ENCODE measurements at places on chromosomes 5 and 9. TPM values are rescaled to one million over a fixed set of nuclear protein-coding genes. Genes with fewer than 3 reads are reported as not detected.

DNA sequence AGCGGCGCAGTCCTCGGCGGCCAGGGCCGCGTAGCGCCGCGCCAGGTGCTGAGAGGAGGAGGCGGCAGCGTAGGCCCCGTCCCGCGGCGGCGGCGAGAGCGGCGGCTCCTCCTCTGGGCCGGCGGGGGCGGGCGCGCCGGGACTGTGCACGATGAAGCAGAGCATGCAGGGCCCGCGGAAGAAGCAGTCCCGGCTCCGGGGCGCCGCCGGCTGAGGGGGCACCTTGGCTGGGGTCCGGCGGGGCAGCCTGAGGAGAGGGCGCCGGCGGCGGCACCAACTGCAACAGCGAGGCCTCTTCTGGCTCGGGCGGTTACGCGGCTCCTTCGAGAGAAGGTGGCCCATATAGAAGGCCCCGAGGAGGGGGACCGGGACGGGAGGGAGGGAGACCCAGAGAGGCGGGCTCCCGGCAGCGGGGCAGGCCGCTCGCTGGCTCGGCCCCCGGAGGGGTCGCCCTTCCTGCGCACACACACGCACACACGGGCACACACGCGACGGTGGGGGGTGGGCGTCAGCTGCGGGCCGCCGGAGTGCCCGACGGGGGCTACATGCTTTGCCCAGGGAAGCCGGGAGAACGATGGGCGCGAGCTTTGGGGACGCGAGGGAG is 446 bp downstream of the FBXL17 start:
- peak overlapping the region; percentile 90 for H3K4me3 ChIP-seq
- H3K27me3 ChIP-seq: no peaks in the 10 kb centered on the region
- H3K4me1 ChIP-seq: peaks cover 17% of the 10 kb centered on the region

GRCh38 chr5:152246401-152246800 is 158.7 kb downstream of the NMUR2 start:
- H3K4me3 ChIP-seq: no peak overlapping the region
- no peaks in the 10 kb centered on the region for H3K36me3 ChIP-seq
- no peak overlapping the region for H3K27ac ChIP-seq
- H3K27me3 ChIP-seq: no peaks in the 10 kb centered on the region

- peak overlapping the region; percentile 93 for H3K27ac ChIP-seq
- DNase-seq: no peak
Measured at GRCh38 chr9:137459601-137460362, 648 bp upstream of the NSMF start.

DNA sequence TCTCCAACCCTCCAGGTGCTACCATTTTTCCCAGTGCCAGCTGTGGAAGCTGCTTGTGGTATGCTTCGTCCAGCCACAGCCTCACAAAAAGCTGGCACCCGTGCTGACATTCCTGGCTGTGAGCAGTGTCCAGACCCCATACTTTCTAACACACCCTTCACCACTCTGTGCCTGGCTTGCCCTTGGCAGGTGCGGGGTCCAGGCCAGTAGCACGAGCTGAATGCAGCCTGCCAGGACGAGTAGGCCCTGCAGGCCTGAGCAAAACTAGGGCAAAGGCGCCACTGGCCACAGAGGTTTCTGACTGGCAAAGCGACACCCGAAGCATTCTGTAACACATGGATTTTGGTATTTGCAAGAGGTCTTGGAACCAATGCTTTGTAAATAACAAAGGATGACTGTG is 26.0 kb upstream of the GHR start:
- DNase-seq: no peak
- no peaks in the 10 kb centered on the region for H3K36me3 ChIP-seq
- no peak overlapping the region for H3K4me3 ChIP-seq
- no peaks in the 10 kb centered on the region for H3K27me3 ChIP-seq

DNA sequence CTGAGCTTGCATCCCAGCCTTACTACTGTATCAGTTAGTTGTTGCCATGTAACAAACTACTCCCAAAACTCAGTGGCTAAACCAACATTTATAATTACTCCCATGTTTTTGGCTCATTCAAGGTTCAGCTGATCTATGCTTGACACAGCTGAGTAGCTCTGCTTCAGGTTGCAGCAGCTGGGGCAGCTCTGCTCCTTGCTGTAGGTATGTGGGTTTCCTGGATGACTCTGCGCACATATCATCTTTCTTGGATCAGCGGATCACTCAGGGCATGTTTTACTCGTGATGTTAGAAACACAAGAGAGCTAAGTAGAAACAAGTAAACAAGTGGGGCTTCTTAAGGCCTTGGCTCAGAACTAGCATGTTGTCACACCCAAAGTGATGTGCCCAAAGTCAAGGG is 15.1 kb downstream of the TEK start:
- H3K27ac ChIP-seq: no peak overlapping the region
- H3K27me3 ChIP-seq: no peaks in the 10 kb centered on the region
- H3K4me1 ChIP-seq: no peaks in the 10 kb centered on the region

DNA sequence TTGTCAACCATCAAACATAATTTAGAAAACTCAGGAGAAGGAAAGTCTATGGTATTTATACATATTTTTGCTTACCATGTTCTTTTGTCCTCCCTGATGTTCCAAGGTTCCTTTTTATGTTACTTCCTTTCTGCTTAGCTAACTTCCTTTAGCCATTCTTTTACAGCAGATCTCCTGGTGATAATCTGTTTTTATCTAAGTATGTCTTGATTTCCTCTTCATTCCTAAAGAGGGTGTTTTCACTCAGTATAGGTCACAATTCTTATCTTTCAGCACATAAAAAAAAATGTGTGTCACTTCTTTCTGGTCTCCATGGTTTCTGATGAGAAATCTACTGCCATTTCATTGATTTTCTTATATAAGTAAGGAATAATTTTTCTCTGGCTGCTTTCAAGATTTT is 384.4 kb upstream of the PDE4D start:
- no peaks in the 10 kb centered on the region for H3K36me3 ChIP-seq
- DNase-seq: no peak
- no peaks in the 10 kb centered on the region for H3K4me1 ChIP-seq
- H3K4me3 ChIP-seq: no peak overlapping the region
- no peak overlapping the region for H3K27ac ChIP-seq

NFIB gene
- not detected for total RNA-seq

PITX1 gene
- not detected for total RNA-seq

BTNL8 gene
- not detected for total RNA-seq
